ENCODE measurements at places on chromosomes 3 and 15. TPM values are rescaled to one million over a fixed set of nuclear protein-coding genes. Genes with fewer than 3 reads are reported as not detected.

The EPHA6 gene
- total RNA-seq = 2.1 TPM

- no peak for DNase-seq
Measured at GRCh38 chr15:56798639-56799038, 65.3 kb upstream of the ZNF280D start.

DNA sequence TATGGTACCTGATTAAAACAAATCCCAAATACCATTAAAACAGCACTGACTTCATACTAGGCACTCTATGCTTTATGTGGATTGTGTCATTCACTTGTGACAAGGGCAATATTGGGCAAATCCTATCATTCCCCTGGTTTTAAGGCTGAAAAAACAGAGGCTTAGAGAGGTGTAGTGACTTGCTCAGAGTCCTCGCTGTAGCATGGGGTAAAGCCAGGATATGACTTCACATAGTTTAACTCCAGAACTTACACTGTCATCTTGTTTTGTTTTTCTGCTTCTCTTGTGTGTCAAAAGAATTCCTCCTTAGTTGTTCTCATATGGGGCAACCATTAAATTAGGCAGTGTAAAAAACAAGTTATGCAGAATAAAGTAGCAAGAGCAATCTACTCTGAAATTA lies 40.3 kb upstream of the ICE2 start:
- DNase-seq = no peak

GRCh38 chr15:83144771-83145170 lies 37.3 kb downstream of the TM6SF1 start:
- no peak for DNase-seq

DNA sequence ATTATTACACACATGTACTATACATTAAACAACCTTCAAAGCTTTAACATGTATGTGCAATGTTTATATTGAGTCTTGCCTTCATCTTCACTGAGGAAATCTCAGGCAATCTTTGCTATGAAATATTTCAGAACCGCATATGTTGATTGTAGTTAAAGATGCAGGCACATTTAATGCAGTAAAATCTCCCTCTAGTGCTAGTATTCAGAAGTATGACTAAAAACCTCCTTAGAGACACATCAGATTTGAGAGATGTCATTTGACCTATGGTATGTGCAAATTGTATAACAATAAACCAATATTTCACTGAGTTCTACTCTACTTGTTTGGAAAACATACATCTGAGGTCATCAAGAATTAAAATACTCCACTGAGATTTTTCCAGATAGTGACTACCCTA lies 123.8 kb upstream of the C15orf61 start:
- no peak for DNase-seq

GRCh38 chr15:67504796-67505195 lies 16.1 kb upstream of the C15orf61 start:
- no peak for DNase-seq

Measured in thyroid gland (tissue), 4 donors.